ENCODE measurements at places on chromosomes 12 and 14.

GRCh38 chr12:49331380-49332222 lies 5.4 kb downstream of the C1QL4 start:
- DNase-seq, result no peak

DNA sequence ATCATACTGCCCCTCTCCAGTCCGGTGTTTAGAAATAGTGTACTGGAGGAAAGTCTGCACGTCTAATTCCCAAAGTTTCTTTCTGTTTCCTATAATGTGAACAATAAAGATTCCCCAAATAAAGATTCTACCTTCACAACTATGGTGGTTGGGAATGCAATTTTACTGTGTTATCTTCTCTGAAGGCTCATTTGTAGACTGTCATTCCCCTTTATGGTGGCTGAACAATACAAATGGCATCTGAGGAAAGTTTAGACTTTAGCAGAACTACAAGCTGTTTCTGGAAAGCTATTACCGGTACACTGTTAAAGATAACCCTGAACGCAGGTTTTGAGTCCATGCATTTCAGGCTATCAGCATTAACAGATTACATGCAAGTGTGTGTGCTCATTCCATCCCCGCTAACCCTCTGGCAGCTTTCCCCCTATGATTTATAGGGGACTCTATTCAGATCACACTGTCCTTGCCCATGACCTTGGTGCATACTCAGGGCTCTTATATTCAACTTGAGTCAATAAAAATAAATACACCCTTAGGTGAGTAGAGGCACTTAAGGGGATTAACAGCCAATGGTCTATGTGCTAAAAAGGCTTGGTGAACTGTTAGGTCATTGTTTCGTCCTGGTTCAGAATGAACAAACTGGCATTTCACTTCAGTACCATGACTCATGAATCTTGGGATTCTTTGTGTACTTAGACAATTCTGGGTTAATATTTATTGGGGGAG lies 60.7 kb upstream of the PYGL start:
- DNase-seq, result no peak

GRCh38 chr12:6285063-6285477 lies 25.4 kb upstream of the PLEKHG6 start:
- no peak for DNase-seq

DNA sequence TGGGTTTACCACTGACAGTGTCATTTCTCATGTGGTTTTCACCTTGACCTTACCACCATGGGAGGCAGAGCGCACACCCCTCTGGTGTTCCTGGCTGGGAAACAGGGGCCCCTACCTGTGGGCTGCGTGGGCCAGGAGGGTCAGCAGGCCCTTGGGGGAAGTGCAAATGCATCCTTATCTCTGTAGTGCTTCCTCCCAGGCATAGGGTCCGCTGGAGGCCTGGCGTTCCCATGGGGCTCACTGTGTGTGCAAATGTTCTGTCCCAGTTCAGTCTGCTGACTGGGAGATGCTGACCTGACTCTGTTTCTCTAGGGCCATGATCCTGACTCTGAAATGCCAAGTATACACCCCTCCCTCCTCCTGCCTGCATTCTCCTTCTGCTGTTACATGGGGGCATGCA lies 81.3 kb downstream of the SLC25A47 start:
- DNase-seq, result no peak

DNA sequence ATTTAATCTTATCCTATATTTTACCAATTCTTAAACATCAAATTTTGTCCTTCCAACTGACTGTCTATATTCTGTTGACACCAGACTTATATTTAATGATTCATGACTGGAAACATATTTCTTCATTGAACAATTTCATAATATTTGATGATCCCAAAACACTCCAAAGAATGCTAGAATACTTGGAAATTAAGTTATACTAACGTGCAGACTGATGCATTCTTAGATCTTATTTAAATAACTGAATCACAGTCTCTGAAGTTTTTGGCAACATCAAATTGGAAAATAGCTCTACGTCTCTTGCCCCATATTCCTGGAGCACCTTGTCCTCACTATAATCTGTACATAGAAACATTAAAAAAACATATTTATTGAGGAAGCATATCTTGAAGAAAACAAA lies 127.4 kb downstream of the HMGA2 start:
- DNase-seq, result no peak

DNA sequence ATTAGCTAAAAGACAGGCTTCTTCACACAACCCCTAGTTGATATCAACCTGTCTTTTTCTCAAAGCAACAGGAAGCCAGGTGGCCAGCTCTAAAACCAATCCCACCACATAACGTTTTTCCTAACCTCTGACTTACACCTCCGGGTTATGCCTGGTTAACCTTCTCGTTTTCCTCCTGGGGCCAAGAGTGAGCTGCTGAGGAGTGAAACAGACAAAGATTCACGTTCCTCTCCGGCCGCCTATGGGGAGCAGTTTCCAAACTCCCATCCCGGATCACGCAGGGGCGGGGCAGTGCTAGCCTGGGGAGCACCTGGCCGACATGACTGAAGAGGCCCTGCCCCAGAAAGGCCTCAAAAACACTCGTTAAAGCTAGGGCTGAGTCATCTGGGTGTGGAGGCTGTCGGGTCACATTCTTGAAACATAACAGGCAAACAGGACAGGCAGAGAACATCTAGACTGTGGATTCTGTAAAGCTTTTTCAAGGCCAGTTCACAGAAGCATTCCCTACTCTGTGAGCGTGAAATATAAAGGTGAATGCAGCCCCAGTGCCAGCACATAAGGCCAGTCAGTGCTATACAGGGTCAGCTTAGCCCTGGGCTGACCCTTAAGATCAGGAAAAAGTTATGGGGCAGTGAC lies 25.9 kb upstream of the LGALS3 start:
- peak; percentile 23 for DNase-seq

- DNase-seq, result no peak
Measured at GRCh38 chr12:41045509-41045908, 142.6 kb upstream of the PDZRN4 start.

- DNase-seq, result no peak
Measured at GRCh38 chr14:52852810-52853521, 61.6 kb upstream of the GNPNAT1 start.

DNA sequence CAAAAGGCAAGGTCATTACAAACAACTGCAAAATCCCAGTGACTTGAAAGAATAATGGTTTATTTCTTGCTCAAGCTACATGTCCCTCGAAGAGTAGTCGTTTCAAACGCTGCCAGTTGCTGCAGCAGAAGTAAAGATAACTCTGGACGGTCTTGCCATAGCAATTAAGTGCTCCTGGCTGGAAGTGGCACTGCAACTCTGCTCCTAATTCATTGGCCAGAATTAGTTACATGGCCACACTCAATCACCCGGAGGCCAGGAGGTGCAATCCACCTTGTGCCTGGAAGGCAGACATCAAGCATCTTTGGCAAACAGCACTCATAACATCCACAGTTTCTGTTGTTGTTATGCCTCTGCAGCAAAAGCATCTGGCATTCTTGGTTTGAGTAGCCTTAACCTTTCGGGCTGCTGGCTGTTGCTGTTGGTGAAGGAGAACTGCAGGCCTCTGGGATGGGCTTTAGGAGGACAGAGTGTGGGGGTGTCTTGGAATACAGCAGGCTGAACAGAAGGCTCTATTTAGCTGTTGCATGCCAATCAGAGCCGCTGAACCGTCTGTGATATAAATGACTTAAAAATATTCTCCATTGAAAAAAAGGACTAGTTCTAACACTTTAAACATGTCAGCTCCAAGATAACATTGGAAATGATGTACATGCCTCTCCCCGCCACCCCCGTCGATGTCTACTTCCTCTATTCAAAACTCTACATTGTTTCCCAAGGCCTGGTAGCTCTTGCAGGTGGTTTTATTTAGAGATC lies 123.5 kb upstream of the DYRK2 start:
- no peak for DNase-seq

All from activated B cell treated with CpG ODN at 0.5 μM for 24 hours (primary cell).